ENCODE measurements at places on chromosomes 11 and 22.
A peak's percentile ranks its signal among the peaks of the same experiment; 100 is the strongest.

- no peak for DNase-seq
These were observed 75.5 kb downstream of the KCNC1 start for GRCh38 chr11:17810041-17810440.

DNA sequence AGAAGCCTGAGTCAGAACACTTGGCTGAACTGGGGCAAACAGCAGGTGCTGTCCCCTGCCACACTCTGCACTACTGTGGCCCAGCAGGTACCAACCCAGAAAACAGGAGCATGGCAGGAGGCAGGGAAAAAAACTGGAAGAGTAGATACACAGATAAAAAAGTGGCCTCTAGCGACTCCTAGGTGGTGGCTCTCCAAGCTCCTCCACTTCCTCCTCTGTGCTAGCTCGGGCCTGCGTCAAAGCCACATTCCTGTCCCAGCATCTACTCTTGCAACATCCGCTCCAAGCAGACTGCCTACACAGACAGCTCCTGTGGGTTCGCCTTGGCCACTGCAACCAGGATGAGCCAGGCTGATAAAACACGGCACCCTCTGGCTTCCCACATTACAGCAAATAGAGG, 6.9 kb downstream of the OR8B12 start:
- no peak for DNase-seq

GRCh38 chr11:72741849-72742512, 10.2 kb downstream of the ARAP1 start:
- DNase-seq: no peak

DNA sequence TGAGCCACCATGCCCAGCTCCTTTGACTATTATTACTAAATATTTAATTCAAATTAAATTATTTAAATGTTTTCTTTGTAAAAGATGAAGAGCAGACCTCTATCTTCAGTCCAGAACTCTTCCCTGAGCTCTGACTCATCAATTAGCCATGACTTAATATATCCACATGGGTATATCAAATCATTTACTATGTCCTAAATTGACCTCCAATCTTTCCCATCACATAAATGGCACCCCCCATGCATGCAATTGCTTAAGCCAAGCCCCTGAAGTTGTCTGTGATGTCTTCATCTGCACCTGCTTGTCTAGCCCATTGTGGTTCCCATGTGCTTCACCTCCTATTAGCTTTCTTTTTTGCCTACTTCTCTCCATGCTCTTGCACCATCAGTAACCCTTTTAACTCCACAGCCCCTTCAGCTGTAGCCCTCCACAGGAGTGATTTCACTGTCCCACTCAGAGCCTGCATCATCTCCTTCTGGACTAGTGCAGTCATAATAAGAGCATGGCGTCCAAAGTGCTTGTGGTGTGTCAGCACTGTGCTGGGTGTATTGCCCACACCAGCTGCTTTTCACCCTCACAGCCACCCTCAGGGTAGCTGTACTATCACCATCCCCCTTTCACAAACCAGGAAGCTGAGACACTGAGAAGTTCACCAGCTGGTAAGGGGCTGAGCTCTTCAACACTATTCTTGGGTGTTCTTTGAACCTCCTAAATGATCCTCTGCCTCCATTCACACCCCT, 11.8 kb upstream of the THY1 start:
- no peak for DNase-seq

DNA sequence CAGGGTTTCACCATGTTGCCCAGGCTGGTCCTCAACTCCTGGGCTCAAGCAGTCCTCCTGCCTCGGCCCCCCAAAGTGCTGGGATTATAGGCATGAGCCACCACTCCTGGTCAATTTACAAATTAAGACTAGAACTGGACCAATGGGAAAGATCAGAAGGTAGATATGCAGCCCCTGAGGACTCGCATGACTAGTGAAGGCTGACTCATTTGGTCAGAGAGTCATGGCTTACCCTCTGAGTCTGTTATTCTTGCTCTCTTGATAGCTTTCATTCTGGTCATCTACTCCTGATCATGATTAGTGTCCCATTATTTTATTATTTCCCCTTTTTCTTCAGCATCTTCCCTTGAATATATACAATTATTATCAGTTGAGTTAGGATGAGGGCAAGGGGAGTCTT, 2.7 kb upstream of the LDHAL6A start:
- no peak for DNase-seq

DNA sequence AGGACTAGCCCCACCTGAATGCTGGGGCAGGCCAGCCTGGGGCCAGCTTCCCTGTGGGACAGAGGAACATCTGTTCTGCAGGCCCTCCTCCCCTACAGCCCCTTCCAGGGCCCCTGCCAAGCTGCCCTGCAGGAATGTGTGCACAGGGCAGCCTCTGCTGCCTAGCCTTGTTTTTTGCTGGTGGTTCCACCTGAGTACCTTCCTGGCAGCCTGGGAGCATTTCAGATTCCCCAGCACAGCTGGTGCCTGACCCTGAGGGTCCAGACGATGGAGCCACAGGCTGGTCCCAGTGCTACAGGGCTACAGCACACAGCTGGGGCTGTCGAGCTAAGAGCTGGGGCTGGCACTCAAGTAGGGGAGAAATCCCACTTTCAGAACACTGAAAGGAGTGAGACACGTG, 22.3 kb upstream of the GPR83 start:
- no peak for DNase-seq

DNA sequence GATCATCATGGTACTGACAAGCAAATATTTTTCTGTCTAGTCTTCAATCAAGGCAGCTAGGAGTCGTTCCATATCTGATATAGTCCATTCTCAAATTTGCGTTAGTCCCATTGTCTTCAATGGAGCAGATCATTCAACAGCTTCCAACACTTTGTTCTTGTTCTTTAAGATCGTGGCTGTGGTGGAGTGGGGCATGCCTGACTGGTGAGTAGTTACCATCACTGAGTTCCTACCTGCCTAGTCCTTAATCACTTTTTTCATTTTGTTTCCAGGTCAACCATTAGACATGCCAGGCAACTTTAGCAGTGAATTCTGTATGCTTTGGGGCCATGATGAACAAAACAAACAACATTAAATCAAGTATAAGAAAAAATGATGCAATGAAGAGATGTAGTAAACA, 693.1 kb upstream of the KIRREL3 start:
- no peak for DNase-seq

- DNase-seq: no peak
These were observed 380.6 kb downstream of the CTTN start for GRCh38 chr11:70778883-70779282.

GRCh38 chr11:83438438-83438837, 152.3 kb upstream of the CCDC90B start:
- DNase-seq: no peak

- DNase-seq: no peak
These were observed 9.3 kb upstream of the NUP160 start for GRCh38 chr11:47857485-47857884.

DNA sequence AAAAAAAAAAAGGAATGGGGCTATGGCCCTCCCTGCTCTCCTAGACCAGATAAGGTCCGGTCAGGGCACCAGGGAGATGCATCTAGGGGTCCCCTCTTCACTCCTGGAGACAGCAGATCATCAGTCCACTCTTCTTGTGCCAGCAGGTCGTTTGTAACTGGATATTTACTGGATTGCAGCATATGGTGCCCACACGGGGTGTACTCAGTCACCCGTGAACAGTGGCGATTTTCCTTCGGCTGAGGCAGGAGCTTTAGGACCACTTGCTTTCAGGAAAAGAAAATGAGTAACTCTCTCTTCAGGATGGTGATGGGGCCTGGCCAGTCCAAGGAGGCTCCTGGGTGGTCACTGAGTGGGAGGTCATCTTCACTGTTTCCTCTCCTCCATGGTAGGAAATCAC, 38.3 kb upstream of the RAB1B start:
- DNase-seq: no peak

- no peak for DNase-seq
These were observed 465 bp downstream of the MAPK1 start for GRCh38 chr22:21866833-21867527.

DNA sequence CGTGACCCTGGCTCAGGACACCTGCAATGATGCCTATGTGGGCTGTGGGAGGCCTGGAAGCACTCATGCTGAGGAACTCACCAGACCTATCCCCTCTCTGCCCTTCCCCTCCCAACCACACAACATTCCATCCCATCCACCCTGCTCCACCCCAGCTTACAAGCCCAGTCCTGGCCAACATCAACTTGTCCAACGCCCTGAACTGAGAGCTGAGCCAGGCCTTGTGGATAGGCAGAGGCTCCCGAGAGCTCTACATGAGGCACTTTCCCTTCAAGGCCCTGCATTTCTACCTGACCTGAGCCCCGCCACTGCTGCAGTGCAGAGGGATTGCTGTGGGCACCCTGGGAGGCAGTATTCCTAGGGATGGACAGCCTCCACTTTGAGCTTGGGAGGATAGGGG, 112.4 kb downstream of the PDE2A start:
- DNase-seq: no peak

DNA sequence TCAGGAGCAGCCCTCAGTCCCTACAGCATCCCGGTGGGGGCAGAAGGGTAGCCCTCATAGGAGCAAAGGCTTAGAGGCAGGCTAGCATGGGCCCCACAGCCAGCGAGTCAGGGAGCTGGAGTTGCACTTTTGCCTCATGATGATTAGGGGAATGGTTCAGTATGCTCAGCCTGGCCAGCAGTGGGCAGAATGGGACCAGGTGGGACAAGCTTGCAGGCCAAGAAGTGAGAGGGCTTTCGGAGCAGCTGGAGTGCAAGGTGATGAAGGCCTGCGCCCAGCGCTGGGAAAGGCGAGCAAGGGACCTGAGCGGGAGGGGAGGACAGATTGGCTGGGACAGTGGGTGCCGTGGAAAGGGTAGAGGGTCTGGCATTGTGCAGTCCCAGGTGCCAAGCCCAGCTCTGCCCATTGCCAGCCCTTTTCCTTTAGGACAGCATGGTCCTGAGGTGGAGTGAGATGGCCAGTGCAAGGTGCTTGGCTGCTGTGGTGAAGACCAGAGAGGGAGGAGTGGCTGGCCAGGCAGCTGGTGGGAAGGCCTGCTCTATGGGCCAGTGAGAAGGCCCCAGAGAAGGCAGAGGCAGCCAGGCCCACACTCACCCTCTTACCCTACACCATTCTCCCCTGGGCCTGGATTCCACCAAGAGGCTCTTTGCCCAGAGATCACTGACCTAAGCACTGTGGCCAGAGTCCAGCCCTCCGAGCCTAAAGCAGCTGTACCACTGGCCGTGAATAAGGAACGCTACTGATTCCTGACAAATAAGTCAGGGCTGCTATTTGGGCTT, 47.9 kb upstream of the SUSD2 start:
- DNase-seq: no peak

DNA sequence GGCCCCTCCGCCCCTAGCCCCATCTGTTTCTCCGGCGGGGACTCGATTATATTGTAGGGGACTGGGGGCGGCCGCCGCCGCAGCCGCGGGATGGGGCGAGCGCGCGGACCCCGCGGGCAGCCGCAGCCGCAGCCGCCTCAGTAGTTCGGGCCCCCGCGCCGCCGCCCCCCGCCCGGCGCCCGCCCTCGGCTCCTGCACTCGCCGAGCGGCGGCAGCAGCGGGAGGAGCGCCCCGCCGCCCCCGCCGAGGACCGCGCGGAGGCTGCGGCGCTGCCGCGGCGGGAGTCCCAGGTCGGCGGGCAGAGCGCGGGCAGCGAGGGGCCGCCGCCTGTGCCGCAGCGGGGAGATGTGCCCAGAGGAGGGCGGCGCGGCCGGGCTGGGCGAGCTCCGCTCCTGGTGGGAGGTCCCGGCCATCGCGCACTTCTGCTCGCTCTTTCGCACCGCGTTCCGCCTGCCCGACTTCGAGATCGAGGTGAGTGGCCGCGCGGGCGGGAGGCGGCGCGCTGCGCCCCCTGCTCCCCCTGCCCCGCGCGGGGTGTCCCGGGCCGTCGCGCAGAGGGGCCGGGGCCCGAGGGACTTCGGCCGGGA, at the start of gene CECR2:
Gene CECR2 (plus strand): TSS at position 22 of the 587 bp plus-strand sequence. CDS start 324 bp downstream, at position 346.
- no peak for DNase-seq

GRCh38 chr11:36164506-36165250, 124.5 kb downstream of the COMMD9 start:
- DNase-seq: no peak

- DNase-seq: no peak
These were observed 4.0 kb downstream of the ASCC2 start for GRCh38 chr22:29834046-29834445.

GRCh38 chr22:49825944-49826602, 1.6 kb downstream of the BRD1 start:
- DNase-seq: peak; percentile 77

GRCh38 chr11:35340715-35341114, 78.6 kb downstream of the SLC1A2 start:
- no peak for DNase-seq

GRCh38 chr22:46737976-46738646, at the start of gene CERK:
CERK (minus strand) TSS chr22:46738252; CDS start chr22:46738148, 104 bp downstream.
- DNase-seq: no peak

DNA sequence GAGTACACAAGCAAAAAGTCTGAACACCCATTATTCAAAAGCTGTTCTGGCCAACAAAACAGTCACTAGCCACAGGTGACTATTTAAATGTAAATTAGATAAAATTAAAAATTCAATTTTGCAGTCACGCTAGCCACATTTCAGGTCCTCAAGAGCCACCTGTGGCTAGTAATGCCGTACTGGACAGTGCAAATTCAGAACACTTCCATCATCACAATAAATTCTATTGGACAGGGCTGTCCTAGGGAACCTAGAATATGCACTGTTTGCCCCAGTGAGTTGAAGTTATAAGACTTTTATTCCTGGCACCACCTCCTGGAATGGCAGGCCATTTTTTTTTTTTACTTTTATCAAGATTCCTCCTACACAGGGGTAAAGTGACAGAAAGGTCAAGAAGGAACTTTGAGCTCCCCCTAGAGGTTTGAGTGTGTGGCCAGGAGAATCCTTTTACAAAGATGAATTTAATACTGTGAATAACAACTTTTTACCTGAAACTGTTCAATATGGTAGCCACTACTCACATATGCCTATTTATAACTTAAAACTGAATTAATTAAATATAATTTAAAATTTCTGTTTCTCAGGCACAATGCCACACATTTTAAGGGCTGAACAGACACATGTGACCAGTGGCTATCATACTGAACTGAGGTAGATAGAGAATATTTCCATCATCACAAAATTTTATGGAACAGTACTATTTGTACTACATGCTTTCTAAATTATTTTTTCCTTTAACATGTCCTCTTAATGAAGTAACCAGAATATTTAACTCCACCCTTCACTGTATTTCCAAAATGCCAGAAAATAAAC, 6.5 kb downstream of the MSANTD2 start:
- no peak for DNase-seq

DNA sequence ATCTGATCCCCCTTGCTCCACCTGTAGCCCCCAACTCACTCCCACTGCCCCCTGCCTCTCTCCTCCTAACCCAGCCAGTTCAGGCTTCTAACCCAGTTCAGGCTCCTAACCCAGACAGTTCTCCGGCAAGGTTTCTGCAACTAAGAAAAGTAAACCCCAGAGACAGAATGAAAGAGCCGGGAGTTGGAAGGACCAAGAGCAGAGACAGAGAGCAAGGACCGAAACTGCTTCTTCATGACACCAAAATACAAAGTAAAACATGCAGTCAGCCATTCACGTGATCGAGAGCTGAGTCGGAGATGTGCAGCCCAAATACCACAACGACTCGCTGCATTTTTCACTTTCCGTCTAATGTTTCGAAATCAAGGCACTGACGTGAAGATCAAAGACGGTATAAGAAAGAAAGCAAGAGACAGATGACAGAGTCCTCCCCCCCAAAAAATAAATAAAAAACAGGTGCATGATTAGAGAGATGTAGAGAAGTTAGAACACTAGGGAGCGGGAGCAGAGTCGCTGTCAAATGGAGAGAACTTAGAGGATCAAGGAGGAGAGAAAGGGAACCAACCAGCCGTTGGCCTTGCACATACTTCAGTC, 884 bp downstream of the IL10RA start:
- DNase-seq: no peak

- DNase-seq: no peak
These were observed 117.0 kb downstream of the MPPED1 start for GRCh38 chr22:43528601-43529360.

- no peak for DNase-seq
These were observed 93.0 kb downstream of the GUCY1A2 start for GRCh38 chr11:106925245-106925644.

GRCh38 chr22:49295465-49295743, 532.3 kb downstream of the BRD1 start:
- no peak for DNase-seq
